ENCODE measurements at places on chromosomes 13 and 19.
A peak's percentile ranks its signal among the peaks of the same experiment; 100 is the strongest.

DNA sequence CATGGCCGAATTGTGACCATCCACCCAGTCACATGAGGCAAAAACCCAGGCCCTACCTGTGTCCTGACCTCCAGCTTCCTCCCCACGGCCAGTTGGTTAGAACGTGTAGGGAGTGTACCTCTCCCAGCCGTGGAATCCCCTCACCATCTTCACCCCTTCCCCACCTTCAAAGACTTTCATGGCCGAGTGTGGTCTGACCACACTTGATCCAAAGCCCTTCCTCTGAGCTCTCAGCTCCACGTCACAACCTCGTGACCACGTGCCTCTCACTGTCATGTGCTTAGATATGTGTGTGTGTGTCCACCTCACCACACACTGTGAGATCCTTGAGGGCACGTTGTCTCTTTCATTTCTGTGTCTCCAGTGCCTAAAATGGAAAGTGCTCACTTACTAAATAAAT lies 48.6 kb upstream of the UBE2L5 start:
- DNase-seq, result no peak

DNA sequence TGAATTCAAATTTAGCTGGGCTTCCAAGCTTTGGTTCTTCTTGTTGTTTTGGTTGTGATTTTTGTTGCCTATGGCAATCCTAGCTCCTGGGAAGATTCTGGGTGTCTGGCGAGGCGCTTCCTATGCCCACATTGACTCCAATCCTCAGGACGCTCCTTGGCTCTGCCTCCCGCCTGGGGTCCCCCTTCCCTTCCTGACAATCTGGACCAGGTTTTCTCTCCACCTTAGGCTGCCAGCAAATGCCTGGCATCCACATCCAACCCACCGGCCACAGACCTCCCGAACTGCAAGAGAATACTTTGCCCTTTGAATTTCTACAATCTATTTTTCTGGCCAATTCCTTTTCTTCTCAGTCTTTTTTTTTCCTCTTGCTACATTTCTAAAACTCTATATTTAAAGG lies 186.9 kb upstream of the UBL3 start:
- DNase-seq, result peak; percentile 33

DNA sequence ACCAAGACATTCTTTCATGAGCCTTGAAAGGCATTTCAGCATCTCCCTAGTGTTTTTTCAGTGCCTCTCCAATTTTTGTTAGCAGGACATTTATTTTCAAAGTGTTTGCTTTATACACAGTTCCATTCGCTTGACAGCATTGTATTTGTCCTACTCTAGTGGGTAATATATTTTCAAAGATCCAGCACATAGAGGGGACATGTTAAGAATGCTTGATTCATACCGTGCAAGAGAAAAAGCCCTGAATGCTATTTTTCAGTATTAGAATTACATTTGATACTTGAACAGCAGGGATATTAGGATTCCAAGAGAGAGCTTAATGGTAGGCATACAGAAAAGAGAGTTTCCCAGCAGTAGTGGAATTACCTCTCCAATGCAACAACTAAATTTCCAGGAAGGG lies 21.3 kb downstream of the ERICH6B start:
- DNase-seq, result no peak

GRCh38 chr13:35718084-35718483 lies 241.6 kb upstream of the MAB21L1 start:
- DNase-seq, result no peak

DNA sequence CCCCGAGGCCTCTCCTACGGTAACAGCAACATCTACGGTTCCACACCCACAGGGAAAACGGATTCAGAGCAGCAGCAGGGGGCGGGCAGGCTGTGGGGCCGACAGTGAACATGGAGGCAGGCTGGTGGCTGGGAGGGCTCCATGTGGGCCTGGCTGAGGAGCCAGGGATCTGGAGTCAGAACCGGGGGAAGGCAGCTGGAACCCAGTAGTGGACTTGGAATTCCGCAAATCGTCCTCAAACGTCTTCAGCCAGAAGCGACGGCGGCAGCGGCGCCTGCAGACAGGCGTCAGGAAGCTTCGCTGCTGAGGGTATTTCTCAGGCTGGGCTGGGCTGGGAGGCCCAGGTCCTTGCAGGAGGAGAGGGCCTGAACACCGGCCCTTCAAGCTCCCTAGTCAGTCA lies 1.8 kb downstream of the TMEM86B start:
- DNase-seq, result no peak

GRCh38 chr19:5436106-5436947 lies 18.9 kb upstream of the ZNRF4 start:
- peak; percentile 59 for DNase-seq

DNA sequence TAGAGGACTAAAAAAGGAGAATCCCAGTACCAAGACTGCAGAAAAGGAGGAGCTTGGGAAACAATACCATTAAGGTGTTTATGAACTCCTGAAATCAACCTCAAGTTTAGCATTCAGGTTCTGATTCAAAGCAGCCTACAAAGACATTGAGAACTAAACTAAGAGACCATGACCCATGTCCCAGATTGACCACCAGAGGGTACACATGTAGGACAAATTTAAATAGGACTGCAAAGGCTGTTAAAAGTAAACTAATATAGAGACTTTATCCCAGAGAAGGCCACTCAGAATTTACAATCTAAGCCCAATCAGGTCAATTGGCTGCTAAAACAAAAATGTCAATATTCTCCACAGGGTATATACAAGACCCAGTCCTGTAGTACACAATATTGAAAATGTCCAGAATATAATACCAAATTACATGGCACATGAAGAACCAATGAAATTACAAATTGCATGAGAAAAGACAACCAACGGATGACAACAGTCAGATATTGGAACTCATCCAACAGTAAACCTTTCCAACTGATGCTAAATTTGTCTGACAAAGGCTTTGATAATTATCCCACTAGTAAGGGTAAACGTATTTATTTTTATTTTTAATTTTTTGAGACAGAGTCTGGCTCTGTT lies 682.4 kb downstream of the UQCRFS1 start:
- DNase-seq, result no peak

GRCh38 chr19:23241419-23241818 lies 8.8 kb downstream of the ZNF724 start:
- peak; percentile 2 for DNase-seq

DNA sequence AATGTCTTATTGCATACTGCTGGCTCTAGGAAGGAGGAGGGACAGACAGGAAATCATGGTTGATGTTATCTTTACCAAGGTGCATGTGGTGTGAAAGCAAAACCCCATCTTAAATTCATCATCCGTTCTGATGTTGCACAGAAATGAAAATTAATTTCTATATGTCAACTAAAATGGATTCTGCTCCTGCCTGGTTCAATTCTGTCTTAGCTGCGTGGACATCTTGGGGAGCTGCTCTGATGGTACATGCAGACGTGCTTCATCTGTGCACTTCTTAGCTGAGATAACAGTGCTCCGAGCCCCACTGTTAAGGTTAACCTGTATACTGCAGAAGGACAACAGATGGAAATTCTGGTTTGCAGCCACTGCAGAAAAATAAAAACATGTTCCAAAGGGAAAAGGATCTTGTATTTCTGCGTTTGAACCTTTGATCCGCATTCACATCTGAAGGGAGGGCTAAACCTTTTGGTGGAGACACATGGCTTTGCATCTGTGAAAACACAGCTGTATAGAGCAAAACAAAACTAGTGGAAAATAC lies 155.6 kb downstream of the TM9SF2 start:
- DNase-seq, result no peak

GRCh38 chr13:90717451-90717936 lies 630.0 kb upstream of the MIR17HG start:
- DNase-seq, result peak; percentile 54

GRCh38 chr13:103287659-103288058 lies 221.4 kb upstream of the SLC10A2 start:
- peak; percentile 58 for DNase-seq

GRCh38 chr19:15986701-15987100 lies 37.9 kb downstream of the OR10H4 start:
- DNase-seq, result no peak

GRCh38 chr19:34096020-34096915 lies 76.0 kb upstream of the LSM14A start:
- DNase-seq, result peak; percentile 61

DNA sequence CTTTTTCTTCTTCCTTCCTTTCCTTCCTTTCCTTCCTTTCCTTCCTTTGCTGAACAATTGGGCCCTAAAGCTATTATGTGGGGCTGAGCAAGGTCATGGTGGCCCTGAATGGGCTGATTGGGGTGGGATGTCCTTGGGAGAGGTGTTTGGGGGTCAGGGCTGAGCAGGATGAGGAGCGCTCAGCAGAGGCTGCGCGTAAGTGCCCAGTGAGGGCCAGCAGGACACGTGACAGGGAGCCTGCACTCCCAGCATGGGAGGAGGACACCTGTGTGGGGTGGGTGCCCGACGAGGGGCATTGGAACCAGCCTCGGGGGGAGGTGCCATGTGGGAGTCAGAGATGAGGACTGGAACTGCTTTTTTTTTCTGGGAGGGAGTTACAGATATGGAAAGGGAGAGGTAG lies 5.4 kb upstream of the LGALS7 start:
- no peak for DNase-seq

DNA sequence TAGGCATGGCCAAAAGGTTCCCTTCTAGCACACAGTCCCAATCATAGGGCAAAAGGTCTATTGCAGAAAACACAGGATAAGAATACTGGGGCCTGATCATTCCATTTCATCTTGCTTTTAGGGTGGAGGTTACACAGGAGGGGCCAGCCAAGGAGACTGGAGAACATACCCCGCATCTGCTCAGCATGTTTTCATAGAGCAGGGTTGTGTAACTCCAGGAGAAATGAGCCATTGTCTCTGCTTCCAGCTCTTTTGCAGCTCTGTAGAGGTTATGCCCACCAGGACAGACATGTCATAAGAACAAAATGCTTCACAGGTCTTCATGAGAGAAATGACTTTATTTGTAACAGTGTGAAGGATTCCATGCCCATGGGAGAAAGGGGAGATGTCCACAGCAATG lies 742.8 kb downstream of the DACH1 start:
- DNase-seq, result no peak

GRCh38 chr19:42175952-42176648 lies 41.4 kb downstream of the DEDD2 start:
- peak; percentile 29 for DNase-seq

GRCh38 chr19:2670217-2670616 lies 32.3 kb downstream of the GNG7 start:
- no peak for DNase-seq

- DNase-seq, result no peak
Measured at GRCh38 chr19:1636325-1637236, 15.8 kb downstream of the TCF3 start.

GRCh38 chr13:45328661-45329111 lies 12.3 kb downstream of the TPT1 start:
- peak; percentile 89 for DNase-seq

Data from fibroblast of skin of back (primary cell).